ENCODE measurements at places on chromosomes 16 and 17. TPM values are rescaled to one million over a fixed set of nuclear protein-coding genes. Genes with fewer than 3 reads are reported as not detected.
A peak's percentile ranks its signal among the peaks of the same experiment; 100 is the strongest.

Gene CIBAR2
- not detected for total RNA-seq

Gene NRN1L
- not detected for total RNA-seq

Gene TNFSF12
- total RNA-seq, result 60.1 TPM

DNA sequence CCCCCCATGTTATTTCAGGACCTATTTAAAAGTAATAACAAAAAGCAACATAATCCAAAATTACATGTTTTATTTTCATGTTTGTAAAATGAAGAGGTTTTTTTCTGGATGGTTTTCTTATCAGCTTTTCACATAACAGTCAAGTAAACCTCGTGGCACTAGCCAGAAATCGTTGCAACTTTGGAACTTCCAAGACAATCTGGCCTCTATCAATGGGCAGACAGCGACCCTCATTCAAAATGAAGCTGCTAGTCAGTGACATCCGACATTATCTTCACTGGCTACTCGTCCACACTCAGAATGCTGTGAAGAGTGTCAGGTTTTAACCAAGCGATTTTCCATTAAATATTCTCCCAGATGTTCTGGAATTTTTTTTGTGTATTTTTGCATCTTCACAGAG is 22.7 kb downstream of the ZNF652 start:
- no peaks in the 10 kb centered on the region for H3K36me3 ChIP-seq
- DNase-seq, result no peak
- H3K27me3 ChIP-seq, result no peaks in the 10 kb centered on the region
- no peaks in the 10 kb centered on the region for H3K4me1 ChIP-seq
- H3K27ac ChIP-seq, result no peak overlapping the region
- no peak overlapping the region for H3K4me3 ChIP-seq

GRCh38 chr16:31213877-31214707 is at the start of gene TRIM72:
Gene TRIM72 (plus strand): TSS chr16:31214119. CDS start chr16:31214739, 620 bp downstream.
- no peaks in the 10 kb centered on the region for H3K36me3 ChIP-seq
- H3K4me3 ChIP-seq, result no peak within 1 kb of the TSS
- DNase-seq, result no peak
- H3K27ac ChIP-seq, result no peak within 1 kb of the TSS
- H3K4me1 ChIP-seq, result peaks cover 29% of the 10 kb centered on the region
- peaks cover 31% of the 10 kb centered on the region for H3K27me3 ChIP-seq

- H3K27ac ChIP-seq, result no peak overlapping the region
- H3K36me3 ChIP-seq, result no peaks in the 10 kb centered on the region
- no peaks in the 10 kb centered on the region for H3K27me3 ChIP-seq
Measured at GRCh38 chr16:86252596-86252995, 257.7 kb upstream of the FOXF1 start.

DNA sequence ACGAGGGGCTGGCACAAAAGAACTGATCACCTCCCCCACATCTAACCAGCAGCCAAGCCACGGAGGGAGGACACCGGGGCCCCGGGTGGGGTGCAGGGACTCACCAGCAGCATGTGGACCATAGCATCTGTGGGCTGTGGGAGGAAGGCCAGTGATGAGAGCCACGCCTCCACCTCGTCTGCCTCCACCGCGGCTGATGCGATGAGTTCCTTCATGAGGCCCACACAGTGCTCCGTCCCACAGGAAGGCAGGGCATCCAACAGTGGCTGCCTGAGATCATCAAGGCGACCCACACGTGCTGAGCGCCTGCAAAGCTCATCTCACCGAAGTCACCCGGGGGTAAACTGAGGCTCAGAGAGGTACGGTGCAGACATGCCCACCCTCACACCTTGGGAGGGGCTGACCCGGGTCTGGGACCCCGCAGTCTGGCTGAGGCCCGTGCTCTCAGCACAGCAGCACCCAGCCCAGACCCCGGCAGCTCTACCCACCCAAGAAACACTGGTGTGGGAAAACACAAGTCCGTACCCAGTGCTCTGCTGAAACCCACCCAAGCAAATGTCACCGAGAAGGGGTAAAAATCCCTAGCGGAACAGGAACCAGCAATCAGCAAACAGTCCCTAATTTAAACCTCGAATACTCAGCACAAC is 85.9 kb downstream of the LITAF start:
- H3K36me3 ChIP-seq, result no peaks in the 10 kb centered on the region
- H3K27me3 ChIP-seq, result no peaks in the 10 kb centered on the region
- peaks cover 24% of the 10 kb centered on the region for H3K4me1 ChIP-seq
- H3K27ac ChIP-seq, result no peak overlapping the region

DNA sequence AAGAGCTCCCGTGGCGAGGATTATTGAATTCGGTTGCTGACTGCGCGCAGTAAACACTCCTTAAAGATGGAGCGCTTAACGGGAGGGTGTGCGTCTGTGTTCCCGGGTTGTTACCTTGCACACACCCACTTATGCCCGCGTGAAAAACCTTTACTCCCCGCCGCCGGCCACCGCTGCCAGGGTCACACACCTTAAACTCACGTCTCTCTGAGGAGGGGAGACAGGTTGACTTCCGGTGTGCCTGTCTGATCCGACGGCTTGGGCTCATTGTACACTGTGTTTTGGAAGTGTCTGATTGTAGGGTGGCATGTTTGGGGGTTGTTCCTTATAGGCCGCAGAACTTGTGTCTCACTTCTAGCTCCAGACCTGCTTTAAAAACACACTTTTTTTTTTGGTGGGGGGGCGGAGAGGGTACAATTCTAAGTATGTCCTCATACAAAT is 66.8 kb downstream of the KPNA2 start:
- no peaks in the 10 kb centered on the region for H3K36me3 ChIP-seq
- peaks cover 19% of the 10 kb centered on the region for H3K4me1 ChIP-seq
- no peaks in the 10 kb centered on the region for H3K27me3 ChIP-seq
- peak overlapping the region; percentile 62 for H3K4me3 ChIP-seq
- DNase-seq, result no peak
- peak overlapping the region; percentile 92 for H3K27ac ChIP-seq

- H3K27me3 ChIP-seq, result no peaks in the 10 kb centered on the region
- H3K4me1 ChIP-seq, result peaks cover 78% of the 10 kb centered on the region
- no peak overlapping the region for H3K4me3 ChIP-seq
- no peak for DNase-seq
- H3K27ac ChIP-seq, result peak overlapping the region; percentile 9
Measured at GRCh38 chr16:56199164-56199563, 7.9 kb downstream of the GNAO1 start.

DNA sequence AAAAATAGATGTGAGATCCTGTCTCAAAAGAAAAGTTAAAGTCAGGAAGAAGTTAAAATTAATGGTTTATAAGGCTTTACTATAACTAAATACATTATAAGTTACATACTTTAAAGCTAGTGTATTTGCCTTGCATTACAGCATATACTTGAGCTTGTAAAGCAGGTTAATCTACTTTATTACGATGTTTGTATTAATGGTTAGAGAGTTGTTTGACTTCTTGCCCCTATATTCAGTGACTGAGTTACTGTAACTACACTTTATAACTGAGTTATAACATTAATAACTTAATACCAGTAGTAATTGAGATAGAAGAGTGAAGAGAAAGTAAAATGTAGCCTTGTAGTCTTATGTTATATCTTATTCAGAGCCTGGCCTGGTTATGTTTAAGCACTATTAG is 22.9 kb downstream of the CLTC start:
- no peak overlapping the region for H3K4me3 ChIP-seq
- no peak for DNase-seq
- H3K27me3 ChIP-seq, result no peaks in the 10 kb centered on the region
- peaks cover 4% of the 10 kb centered on the region for H3K36me3 ChIP-seq
- H3K4me1 ChIP-seq, result peaks cover 47% of the 10 kb centered on the region
- no peak overlapping the region for H3K27ac ChIP-seq

DNA sequence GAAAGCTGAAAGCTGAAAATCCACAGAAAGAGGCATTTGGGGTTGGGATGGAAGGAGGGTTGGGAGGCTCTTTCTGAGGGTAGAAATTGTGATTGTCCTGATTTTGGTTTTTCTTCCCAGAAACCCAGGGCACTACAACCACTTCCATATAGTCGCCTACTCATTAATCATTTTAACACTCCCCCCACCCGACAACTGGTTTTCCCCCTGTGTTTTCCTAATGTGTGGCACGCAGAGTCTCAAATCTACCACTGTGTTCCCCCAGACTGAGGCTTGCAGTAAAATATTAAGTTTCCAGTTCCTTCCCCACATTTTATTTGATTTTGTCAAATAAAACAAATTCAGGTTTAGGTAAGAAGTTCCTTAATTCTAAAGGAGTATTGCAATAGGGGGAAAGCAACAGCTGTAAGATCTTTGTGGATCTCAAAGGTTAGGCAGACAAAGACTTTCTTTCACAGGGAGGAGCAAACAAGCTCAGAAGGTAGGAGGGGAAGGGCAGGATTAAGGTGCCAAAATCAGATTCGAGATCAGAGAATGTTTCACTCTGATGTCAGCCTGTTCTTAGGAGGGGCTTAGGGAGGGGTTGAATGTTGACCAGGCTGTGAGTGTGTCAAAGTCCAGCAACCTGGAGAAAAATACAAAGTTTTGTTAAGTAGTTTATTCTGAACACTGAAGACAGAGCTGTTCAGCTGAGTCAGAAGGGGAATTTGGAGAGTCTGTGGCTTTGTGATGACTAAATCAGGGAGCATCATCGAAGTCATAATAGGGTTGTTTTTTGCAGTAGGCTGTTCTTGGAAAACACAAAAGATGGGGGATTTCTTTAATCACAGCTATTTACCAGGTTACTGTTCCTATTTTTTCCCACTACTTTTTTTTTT is 3.6 kb downstream of the ZNF267 start:
- no peak overlapping the region for H3K4me3 ChIP-seq
- no peaks in the 10 kb centered on the region for H3K27me3 ChIP-seq
- no peaks in the 10 kb centered on the region for H3K36me3 ChIP-seq
- H3K4me1 ChIP-seq, result peaks cover 72% of the 10 kb centered on the region
- H3K27ac ChIP-seq, result peak overlapping the region; percentile 38

Measured in sigmoid colon (tissue), 7 donors.